ENCODE measurements at places on chromosomes 7 and 10.

GRCh38 chr7:128150223-128150865, 90.7 kb upstream of the LEP start:
- no peak for DNase-seq

GRCh38 chr10:101267290-101267680, 38.0 kb upstream of the LBX1 start:
- no peak for DNase-seq

- DNase-seq: no peak
These were observed 8.0 kb downstream of the HGF start for GRCh38 chr7:81761821-81762220.

DNA sequence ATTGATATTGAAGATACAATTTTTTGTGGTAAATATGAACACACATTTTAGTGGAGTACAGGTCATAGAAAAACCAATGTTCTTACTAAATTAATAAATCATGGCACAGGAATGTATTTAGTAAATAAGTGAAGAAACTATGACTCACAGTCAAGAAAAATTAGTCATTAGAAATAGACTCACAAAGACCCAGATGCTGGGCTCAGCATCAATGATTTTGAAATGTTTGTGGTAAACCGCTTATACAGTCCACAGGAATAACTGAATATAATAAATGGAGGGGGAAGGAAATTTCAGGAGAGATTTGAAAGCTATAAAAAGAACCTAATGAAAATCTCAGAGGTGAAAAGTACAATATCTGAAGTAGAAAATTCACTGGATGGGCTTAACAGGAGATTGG, 138.3 kb upstream of the ADCY1 start:
- no peak for DNase-seq

DNA sequence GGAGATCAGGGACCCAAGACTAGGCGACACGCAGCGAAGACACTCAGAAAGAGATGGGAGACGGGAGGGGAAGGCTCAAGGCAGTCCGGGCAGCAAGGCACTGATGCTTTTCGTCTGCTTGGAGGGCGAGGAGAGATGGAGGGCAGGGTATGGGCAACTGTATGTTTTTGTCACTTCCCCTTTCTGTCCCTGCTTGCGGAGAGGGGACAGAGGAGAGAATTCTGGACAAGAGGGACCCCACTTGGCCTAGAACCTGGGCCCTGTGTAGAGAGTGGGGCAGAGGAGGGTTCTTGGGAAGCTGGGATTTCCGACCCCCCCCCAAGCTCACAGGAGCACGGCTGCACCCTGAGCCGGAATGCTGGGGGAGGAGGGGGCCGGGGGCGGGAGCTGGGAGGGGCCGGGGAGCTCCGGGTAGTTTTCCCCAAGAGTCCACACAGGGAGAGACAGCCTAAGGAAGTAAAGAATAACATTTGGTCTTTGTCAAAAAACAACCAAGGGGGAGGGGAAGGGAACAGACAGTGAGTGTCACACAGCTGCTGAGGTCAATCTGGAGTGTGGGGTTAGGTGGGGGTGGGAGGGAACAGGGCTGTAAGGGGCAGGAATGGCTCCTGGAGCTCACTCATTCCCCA, 1.8 kb downstream of the LRCH4 start:
- DNase-seq: no peak

DNA sequence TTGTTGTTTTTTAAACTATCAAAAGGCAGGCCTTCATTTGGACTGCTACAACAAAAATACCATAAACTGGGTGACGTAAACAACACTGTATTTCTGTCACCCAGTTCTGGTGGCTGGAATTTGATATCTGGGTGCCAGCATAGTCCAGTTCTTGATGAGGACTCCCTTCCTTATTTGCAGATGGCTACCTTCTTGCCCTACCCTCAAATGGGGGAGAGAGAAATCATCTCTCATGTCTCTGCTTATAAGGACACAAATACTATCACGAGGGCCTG, 25.2 kb downstream of the ACTA2 start:
- no peak for DNase-seq

DNA sequence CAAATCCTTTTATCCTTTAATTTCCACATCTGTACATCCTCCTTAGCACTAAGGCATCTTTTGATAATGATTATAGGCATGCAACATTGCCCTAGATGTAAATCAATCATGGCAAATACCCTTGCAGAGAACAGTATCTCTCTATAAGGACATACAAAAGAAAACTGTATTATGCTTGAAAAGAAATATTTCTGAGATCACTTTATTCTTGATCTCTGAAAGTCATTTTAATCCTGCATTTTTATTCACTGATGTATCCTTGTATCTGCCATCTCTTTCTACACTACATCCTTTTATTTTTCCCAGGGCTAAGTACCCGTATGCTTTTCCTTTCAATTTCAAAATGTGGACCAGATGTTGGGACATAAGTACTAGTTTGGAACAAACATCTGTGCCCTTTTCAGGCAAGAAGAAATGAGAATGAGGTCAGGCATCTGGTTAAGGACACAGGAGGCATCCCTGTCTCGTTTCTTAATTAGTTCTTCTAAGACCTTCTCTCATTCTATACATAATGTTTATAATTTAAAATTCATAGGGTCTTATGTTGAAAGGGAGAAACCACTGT, 338.6 kb downstream of the CNTNAP2 start:
- DNase-seq: no peak

DNA sequence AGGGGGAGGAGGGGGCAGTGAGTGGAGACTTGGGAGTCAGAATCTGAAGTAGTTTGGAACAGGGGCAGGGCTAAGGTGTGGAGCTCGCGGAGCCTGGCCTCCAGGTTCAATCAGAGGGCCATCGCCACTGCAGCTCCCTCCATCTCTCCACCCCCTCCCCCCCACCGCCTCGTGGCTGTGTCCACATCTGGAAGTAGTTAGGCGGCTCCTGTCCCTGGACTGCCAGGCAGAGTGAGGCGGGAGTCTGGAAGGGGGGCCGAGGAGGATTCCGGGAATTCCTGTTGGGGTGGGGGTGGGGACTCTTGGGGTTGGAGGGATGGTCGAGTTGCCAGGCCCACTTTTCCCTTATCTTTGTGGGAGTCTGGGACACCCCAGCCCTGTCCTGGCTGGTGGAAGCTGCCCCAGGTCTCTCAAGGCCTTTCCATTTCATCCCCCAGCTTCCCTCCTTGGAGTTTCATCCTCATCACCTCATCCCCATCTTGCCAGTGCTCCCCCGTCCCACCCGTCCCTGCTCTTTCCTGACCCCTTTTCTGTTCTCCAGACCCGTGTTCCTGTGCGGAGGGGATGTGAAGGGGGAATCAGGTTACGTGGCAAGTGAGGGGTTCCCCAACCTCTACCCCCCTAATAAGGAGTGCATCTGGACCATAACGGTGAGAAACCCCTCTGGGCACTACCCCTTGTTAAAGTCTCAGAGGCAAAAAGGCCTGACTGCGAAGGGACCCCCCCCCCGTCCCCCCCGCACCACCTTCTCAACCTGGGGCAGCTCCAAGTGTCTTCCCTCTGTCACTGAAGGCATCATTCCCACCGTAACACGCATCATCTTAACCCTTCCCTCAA, 944 bp downstream of the PCOLCE start:
- DNase-seq: no peak

DNA sequence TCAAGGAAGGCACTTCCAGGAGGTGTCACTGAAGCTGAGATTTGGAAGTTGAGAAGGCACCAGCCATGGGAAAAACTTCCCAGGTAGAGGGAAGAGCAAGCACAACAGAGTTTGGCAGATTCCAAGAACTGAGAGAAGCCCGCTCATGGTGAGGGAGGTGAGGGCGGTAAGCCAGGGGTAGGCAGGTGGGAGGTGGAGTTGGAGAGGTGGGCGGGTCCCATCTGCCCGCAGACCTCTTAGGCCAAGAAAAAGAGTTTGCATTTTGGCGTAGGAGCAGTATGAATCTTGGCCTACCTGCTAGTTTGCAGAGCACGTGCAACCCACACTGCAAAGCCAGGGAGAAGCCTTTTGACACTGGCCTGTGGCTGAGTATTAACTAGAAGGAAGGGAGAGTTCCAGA, 18.8 kb downstream of the FRMPD2 start:
- no peak for DNase-seq

DNA sequence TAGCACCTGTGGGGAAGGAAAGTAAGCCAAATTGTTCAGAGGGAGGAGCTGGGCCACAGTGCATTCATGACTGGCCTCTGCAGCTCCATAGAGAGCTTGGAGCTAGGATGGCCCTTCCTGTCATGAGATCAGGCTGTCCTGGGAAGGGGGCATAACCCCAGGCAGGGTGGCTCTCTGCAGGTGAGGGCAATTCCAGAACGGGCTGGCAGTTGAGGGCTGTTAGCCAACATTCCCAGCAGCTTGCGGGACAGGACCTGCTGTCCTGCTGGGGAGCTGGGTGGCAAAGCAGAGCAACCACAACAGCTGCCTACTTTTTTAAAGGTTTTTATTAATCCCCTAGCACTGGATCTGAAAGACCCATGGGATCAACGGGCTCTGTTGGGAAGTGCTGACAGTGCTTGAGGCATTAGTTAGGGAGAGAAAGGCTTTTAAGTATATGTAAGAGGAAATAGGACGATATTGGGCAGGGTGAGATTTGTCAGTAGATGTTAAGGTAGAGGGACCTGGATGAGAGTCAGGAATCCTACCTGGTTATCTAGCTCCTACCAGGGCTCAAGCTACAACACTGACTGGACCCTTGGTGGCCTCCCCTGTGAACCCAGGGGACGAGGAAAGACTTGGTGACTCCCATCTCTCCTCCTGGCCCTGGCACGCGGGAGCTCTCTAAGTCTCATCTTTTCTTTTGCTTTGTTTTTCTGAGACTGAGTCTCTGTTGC, 77.8 kb downstream of the NAMPT start:
- no peak for DNase-seq

DNA sequence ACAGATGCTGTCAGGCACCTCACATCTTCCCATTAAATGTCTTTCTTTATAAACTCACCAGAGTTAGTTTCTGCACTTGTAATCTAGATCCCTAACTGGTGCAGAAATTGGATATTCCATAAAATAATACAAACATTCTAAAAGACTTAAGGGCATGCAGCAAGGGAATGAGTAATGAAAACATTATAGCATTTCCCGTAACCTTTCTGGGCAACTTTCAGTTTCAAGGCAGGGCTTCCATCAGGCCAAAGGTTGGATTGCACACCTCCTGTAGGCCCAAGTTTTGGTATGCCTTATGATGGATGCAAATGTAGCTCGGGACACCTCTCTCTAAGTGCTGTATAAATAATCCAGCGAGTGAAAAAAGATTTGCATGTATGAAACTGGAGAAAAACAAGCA, 129.9 kb upstream of the LYZL2 start:
- DNase-seq: no peak

DNA sequence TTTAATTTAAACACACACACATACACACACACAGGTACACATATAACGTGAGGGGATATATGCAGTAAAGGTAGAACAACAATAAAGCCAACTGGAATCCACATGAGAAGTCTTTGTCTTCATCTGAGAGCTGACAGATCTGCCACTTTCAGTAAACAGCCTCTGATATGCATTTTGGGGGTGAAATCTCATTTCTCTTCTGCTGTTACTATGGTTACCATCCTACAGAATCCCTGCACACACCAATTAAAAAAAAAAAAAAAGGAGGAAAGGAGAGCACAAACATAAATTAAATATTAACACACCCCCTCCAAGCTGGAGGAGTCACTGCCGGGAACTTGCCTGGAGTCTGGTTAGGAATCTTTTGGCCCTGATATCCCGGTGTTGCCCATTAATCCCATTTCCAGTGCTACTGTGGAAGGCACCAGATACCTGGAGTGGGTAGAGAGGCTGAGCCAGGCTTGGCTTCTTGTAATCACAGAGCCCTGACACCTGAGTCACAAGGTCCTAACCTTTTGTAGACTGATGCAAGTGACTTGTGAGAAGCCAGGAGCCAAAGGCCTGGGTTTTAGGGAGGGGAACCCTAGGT, 169.1 kb downstream of the LHFPL3 start:
- no peak for DNase-seq

GRCh38 chr7:148367731-148368475, 222.7 kb upstream of the C7orf33 start:
- DNase-seq: no peak

GRCh38 chr10:64444564-64444963, 923.4 kb downstream of the REEP3 start:
- DNase-seq: no peak

Data from activated naive CD4-positive, alpha-beta T cell treated with anti-CD3 and anti-CD28 coated beads, Interleukin-2, amount 50 U/mL, for 16 hours (primary cell).